ENCODE measurements at places on chromosomes 13 and 19.

DNA sequence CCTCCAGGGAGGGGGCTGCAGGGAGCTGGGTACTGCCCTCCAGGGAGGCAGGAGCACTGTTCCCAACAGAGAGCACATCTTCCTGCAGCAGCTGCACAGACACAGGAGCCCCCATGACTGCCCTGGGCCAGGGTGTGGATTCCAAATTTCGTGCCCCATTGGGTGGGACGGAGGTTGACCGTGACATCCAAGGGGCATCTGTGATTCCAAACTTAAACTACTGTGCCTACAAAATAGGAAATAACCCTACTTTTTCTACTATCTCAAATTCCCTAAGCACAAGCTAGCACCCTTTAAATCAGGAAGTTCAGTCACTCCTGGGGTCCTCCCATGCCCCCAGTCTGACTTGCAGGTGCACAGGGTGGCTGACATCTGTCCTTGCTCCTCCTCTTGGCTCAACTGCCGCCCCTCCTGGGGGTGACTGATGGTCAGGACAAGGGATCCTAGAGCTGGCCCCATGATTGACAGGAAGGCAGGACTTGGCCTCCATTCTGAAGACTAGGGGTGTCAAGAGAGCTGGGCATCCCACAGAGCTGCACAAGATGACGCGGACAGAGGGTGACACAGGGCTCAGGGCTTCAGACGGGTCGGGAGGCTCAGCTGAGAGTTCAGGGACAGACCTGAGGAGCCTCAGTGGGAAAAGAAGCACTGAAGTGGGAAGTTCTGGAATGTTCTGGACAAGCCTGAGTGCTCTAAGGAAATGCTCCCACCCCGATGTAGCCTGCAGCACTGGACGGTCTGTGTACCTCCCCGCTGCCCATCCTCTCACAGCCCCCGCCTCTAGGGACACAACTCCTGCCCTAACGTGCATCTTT lies 7.8 kb upstream of the CEACAM5 start:
- no peak for DNase-seq
- no peaks in the 10 kb centered on the region for H3K4me1 ChIP-seq
- peaks cover 19% of the 10 kb centered on the region for H3K27me3 ChIP-seq
- H3K27ac ChIP-seq: no peak overlapping the region

DNA sequence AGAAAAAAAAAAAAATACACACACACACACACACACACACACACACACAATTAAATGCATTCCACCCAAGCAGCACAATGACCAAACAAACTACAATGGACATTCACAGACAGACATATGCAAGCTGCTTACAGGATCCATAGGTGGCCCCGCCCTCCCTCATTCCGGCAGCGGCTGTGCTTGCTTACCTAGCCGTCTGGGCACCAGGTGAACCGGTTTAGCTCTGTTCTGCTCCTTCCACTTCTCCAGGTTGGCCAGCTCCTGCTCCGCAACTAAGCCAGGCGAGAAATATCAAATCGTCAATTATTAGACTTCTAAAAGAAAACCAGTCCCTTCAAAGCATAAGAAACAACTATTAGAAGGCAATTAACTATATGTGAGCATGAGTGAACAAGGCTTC lies 23.1 kb downstream of the EPSTI1 start:
- no peak overlapping the region for H3K4me3 ChIP-seq
- H3K27me3 ChIP-seq: no peaks in the 10 kb centered on the region
- no peak overlapping the region for H3K27ac ChIP-seq

GRCh38 chr13:73411067-73411809 lies 352.4 kb downstream of the KLF5 start:
- H3K4me1 ChIP-seq: no peaks in the 10 kb centered on the region
- no peak overlapping the region for H3K4me3 ChIP-seq
- H3K36me3 ChIP-seq: no peaks in the 10 kb centered on the region
- no peaks in the 10 kb centered on the region for H3K27me3 ChIP-seq
- H3K27ac ChIP-seq: no peak overlapping the region

- H3K4me3 ChIP-seq: no peak overlapping the region
- H3K36me3 ChIP-seq: no peaks in the 10 kb centered on the region
- peaks cover 34% of the 10 kb centered on the region for H3K4me1 ChIP-seq
- H3K27me3 ChIP-seq: no peaks in the 10 kb centered on the region
These were observed 104.7 kb downstream of the RGCC start for GRCh38 chr13:41562083-41562482.

- no peak overlapping the region for H3K27ac ChIP-seq
- DNase-seq: no peak
- H3K36me3 ChIP-seq: peaks cover 6% of the 10 kb centered on the region
- H3K4me1 ChIP-seq: peaks cover 12% of the 10 kb centered on the region
- H3K4me3 ChIP-seq: no peak overlapping the region
- no peaks in the 10 kb centered on the region for H3K27me3 ChIP-seq
These were observed 39.2 kb downstream of the TSSK6 start for GRCh38 chr19:19475849-19476828.

- H3K27ac ChIP-seq: no peak overlapping the region
- H3K27me3 ChIP-seq: no peaks in the 10 kb centered on the region
- H3K4me1 ChIP-seq: no peaks in the 10 kb centered on the region
- no peak overlapping the region for H3K4me3 ChIP-seq
- no peaks in the 10 kb centered on the region for H3K36me3 ChIP-seq
These were observed 4.4 kb upstream of the FCER2 start for GRCh38 chr19:7706188-7706954.

DNA sequence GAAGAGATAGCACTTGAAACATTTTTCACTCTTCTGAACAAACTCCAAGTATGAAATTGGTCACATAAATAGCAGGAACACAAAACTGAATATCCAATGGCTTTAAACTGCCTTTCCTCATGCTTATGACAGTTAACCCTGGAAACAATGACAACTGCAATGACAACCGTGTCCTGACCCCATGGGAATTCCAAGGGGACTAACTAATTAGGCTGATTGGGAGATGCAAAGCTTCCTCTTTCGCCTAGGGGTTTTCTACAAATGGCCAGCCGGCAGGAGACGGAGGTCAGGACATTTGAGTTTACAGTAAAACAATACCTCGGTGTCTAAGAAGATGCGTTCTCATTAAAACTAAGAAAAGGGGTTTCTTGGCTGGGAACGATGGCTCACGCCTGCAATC lies 53.0 kb upstream of the URAD start:
- H3K4me1 ChIP-seq: no peaks in the 10 kb centered on the region
- DNase-seq: no peak
- no peaks in the 10 kb centered on the region for H3K36me3 ChIP-seq
- H3K27ac ChIP-seq: no peak overlapping the region
- H3K4me3 ChIP-seq: no peak overlapping the region

DNA sequence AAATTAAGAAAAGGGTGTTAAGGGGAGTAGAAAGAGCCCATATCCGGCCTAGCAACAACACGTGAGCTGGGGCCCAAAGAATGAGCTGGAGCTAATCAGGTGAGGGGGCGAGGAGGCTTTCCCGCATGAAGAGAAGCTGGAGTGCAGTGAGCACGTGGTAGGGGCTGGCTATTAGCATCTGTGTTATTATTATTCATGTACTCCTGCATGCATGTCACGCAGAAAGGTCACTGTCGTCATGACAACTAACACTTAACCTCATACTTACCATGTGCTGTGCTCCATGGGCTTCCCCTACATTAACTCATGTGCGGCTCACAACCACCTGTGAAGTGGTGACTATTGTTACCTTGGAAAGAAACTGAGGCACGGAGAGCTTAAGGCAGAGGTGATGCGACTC lies 227.6 kb upstream of the UBL3 start:
- no peak overlapping the region for H3K27ac ChIP-seq
- H3K4me3 ChIP-seq: no peak overlapping the region
- DNase-seq: no peak
- no peaks in the 10 kb centered on the region for H3K27me3 ChIP-seq

DNA sequence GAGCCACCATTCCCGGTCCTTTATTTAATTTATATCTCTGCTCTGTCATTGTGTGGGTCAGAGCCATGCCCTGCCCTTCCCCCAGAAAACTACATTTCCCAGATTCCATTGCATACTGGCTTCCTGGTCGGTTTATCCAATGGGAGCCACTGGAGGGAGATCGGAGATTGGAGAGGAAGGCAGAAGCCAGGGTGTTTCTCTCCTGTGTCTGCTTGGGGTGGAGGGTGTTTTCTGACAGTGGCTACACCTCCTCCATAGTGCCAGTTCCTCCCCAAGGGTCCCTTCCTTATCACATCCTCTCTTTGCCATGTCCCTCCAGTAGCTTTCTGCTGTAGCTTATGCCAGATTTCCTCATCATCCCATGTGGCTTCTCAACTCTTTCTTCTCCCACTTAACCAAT lies 19.0 kb downstream of the OLFM2 start:
- peaks cover 18% of the 10 kb centered on the region for H3K4me1 ChIP-seq
- H3K36me3 ChIP-seq: peaks cover 10% of the 10 kb centered on the region
- DNase-seq: peak; percentile 57

DNA sequence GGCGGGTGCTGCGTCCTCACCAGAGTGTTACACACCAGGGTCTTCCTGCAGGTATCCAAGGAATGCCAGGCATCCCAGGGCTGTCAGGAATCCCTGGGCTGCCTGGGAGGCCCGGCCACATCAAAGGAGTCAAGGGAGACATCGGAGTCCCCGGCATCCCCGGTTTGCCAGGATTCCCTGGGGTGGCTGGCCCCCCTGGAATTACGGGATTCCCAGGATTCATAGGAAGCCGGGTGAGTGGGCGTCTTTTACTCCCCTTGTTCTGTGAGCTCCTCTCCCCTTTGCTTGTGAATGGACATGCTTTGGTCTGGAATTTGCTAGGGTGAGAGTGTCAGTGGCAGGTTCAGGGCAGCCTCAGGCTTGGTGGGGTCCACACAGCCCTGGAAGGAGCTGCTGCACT lies 75.9 kb downstream of the RAB20 start:
- H3K36me3 ChIP-seq: peaks cover 24% of the 10 kb centered on the region
- DNase-seq: no peak
- H3K4me3 ChIP-seq: no peak overlapping the region
- no peaks in the 10 kb centered on the region for H3K4me1 ChIP-seq

GRCh38 chr19:19146865-19147264 lies 8.6 kb upstream of the TMEM161A start:
- H3K27me3 ChIP-seq: no peaks in the 10 kb centered on the region
- H3K27ac ChIP-seq: no peak overlapping the region
- peaks cover 11% of the 10 kb centered on the region for H3K4me1 ChIP-seq

GRCh38 chr13:49374585-49375290 lies 69.1 kb downstream of the CAB39L start:
- H3K27ac ChIP-seq: no peak overlapping the region
- H3K27me3 ChIP-seq: no peaks in the 10 kb centered on the region
- H3K4me1 ChIP-seq: peaks cover 7% of the 10 kb centered on the region
- no peak overlapping the region for H3K4me3 ChIP-seq

- no peaks in the 10 kb centered on the region for H3K4me1 ChIP-seq
- DNase-seq: no peak
- no peak overlapping the region for H3K27ac ChIP-seq
- no peaks in the 10 kb centered on the region for H3K36me3 ChIP-seq
- H3K27me3 ChIP-seq: no peaks in the 10 kb centered on the region
- no peak overlapping the region for H3K4me3 ChIP-seq
These were observed 169.2 kb upstream of the IRS2 start for GRCh38 chr13:109955598-109955997.

GRCh38 chr19:29620931-29621351 lies 14.9 kb downstream of the POP4 start:
- no peak overlapping the region for H3K27ac ChIP-seq
- peaks cover 2% of the 10 kb centered on the region for H3K27me3 ChIP-seq
- H3K4me1 ChIP-seq: peaks cover 16% of the 10 kb centered on the region
- no peak overlapping the region for H3K4me3 ChIP-seq

DNA sequence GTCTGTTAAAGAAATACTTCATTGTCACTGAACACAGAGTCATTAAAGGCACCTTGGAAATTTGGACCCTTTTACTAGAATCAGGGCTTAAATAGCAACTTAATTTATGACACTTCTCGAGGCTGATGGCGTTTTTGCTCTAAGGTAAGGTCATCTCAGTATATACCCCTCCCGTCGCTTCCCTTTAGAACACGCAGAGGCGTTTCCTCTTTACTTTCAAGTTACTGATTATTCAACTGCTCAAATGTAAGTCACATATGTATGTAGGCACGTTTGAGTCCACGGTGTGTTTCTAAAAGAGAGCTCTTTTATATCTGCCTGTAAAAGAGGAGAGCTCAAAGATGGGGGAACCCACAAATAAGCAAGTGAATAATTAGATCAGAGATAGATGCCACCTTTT lies 181.5 kb downstream of the TSHZ3 start:
- no peak overlapping the region for H3K4me3 ChIP-seq
- H3K27me3 ChIP-seq: no peaks in the 10 kb centered on the region
- no peaks in the 10 kb centered on the region for H3K36me3 ChIP-seq
- peaks cover 12% of the 10 kb centered on the region for H3K4me1 ChIP-seq

DNA sequence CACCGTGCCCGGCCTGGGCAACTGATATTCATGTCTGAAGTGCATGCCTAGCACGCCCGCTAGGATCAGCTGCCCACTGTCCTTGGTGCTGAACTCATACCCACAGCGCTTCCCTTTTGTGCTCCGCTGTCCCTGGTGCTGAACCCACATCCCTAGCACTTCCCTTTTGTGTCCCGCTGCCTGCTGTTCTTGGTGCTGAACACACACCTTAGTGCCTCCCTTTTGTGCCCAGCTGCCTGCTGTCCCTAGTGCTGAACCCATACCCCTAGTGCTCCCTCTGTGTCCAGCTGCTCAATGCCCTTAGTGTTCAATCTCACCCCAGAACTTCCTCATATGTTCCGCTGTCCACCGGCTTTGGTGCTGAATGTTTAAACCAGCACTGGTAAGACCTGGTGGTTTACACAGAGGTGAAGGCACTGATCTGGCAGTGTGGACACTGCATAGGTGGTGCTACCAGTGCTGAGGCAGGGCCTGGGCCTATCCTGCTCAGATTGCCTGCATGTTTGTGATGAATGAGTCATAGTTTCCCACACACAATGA lies 26.3 kb upstream of the SIGLEC11 start:
- H3K36me3 ChIP-seq: peaks cover 71% of the 10 kb centered on the region
- no peak overlapping the region for H3K27ac ChIP-seq
- DNase-seq: peak; percentile 69
- no peaks in the 10 kb centered on the region for H3K4me1 ChIP-seq
- no peak overlapping the region for H3K4me3 ChIP-seq

DNA sequence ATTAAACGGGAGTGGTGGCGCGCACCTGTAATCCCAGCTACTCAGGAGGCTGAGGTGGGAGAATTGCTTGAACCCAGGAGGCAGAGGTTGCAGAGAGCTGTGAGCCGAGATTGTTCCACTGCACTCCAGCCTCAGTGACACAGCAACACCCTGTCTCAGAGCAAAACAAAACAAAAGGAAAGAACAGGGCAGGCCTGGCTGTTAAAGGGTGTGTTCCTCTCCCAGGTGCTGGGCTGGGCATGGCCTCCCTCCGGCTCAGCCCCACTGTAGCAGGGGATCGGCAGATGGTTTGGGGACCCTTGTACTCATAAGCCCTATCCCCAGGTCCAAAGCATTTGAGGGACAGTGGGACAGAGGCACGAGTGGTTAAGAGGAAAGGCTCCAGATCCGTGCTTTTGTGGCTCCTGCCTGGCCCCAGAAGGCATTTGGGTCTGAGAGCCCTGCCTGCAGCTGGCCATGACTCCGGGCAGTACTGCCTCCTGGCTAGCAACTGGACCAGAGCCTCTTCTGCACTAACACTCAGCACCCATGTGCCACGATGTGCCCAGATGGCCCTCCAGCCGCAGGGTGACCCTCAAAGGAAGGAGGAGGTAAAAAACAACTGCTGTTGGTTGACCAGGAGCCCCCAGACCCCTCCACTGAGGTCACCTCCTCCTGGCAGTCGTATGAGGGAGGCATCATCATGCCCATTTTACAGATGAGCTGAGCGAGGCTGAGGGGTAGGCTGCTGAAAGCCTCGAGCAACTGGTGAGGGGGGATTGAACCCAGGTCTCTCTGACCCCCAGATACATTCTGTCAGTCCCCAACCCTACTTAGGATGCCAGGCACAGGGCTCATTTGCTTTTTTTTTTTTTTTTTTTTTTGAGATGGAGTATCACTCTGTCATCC lies 10.0 kb downstream of the RFX1 start:
- peaks cover 13% of the 10 kb centered on the region for H3K4me1 ChIP-seq
- no peak overlapping the region for H3K27ac ChIP-seq
- no peak overlapping the region for H3K4me3 ChIP-seq
- no peaks in the 10 kb centered on the region for H3K27me3 ChIP-seq
